Activated T-helper 1 cell treated with Interleukin-2 at 50 U/mL for 16 hours (primary cell): ENCODE measurements at places on chromosomes 1 and 21.

DNA sequence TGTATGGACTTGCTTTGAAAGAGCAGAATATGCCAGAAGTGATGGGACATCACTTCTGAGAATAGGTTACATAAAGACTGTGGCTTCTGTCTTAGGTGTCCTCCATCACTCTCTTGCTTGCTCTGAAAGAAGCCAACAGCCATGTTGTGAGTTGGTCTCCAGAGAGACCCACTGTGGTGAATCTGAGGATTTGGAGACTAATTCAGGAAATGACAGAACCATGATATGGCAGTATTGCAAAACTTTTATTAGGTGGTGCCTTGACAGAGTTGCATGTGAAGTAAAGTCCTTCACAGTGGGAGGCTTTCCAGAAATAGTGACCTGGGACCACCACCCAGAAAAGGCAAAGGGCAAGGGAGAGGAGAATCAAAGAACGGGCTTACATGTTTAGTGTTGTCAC, 628.6 kb downstream of the KCNT2 start:
- DNase-seq, result no peak

DNA sequence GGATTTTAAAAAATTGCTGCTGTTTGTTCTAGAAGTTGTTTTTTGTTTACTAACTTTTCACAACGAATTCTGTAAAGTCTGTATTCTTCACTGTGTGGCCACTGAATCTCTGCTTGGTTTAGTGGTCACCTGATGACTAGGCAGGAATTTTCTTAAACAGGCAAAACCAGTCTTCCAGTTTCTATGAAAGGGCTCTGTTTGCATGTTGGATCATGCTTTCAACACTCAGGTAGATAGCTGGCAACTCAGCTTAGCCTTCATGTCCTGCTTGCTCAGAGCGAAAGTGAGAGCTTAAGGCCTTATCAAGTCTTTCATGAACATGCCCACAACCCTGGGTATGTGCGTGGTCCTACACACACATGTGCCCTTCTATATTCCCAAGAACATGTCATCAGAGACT, 52.4 kb upstream of the CCDC190 start:
- DNase-seq, result no peak

DNA sequence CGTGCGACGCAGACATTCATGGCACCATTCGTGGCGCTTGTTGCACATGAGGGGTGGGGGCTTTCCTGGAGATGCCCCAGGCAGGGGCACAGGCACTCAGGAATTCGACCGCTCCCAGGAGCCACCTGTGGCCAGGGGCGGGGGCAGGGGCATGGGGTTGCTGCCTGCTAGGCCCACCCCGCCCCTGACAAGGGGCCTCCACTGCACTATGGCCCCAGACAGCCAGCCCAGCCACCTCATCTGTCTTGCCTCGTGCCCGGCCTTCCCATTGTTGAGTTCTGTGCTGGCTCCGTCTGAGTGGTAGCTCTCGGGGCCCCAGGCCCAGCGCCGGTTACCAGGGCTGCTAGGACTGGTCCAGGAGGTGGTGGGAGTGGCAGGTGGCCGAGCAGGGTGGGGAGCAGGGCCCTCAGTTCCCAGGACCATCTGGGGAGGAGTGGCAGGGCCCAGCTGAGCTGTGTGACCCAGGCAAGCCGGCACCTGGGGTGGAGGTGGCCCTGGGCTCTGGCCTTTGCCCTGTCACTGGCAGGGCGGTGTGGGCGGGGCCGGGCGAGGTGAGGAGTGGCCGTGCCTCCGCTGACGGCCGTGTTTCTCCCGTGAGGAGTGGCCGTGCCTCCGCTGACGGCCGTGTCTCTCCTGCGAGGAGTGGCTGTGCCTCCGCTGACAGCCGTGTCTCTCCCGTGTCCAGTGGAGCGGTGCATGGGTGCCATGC, 1.9 kb downstream of the PLCH2 start:
- DNase-seq, result no peak

- no peak for DNase-seq
Measured at GRCh38 chr1:12372761-12373160, 142.9 kb downstream of the VPS13D start.

DNA sequence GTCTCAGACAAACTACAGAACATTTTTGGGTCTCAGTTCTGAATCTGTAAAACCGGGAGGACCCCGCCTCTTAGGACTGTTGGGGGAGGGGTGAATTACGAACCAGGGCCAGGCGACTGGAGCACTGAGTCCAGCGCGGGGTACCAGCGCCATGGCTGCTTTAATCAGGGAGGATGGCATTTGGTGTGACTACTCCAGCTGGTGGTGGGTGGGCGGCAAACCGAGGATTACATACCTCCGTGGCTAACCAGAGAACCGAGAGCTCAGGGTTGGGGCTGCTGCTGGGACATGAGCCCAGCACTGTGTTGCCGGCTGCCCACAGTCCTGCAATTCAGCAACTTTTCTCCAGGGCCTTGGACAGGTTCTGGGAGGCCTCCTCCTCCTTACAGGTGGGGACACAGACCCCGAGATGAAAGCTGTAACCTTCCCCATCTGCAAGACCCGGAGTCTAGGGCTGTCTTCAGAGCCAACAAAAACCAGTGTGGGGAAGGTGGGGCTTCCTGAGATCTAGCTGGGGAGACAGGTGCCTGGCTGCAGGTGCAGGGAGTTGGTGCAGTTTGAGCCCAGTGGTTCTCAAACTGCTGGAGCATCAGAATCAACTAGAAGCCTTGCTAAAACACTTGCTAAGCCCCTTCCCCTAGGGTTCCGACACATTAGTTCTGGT, 273.5 kb downstream of the FOXD2 start:
- no peak for DNase-seq

- DNase-seq, result no peak
Measured at GRCh38 chr1:2445162-2445822, 30.8 kb upstream of the PLCH2 start.

GRCh38 chr1:7642781-7643529, 128.1 kb upstream of the VAMP3 start:
- no peak for DNase-seq

DNA sequence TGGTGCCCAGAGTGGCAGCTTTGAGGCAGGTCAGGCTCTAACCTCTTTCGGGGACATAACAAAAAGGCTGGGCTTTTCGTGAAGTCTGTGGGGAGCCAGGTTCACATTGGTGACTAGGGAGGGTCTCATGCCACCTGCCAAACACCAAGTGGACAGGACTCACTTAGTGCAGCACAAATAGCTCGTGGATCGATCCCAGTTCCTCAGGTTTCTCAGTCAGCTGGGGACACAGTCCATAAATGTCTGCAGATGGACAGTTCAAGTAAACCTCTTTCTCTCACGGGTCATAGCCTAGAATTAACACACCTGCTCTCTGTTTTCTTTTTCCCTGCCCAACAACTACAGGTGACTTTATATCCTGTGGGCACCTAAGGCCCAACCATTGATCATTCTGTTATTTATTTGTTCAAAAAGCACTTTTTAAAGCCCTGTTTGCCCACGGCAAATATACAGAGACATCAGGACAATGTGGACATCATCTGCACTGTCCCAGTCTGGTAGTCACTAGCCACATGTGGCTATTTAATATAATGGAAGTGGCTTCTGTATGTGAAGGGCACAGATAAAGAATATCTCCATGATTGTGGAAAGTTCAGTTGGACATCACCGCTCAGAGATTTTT, 53.5 kb downstream of the CAPN2 start:
- no peak for DNase-seq

DNA sequence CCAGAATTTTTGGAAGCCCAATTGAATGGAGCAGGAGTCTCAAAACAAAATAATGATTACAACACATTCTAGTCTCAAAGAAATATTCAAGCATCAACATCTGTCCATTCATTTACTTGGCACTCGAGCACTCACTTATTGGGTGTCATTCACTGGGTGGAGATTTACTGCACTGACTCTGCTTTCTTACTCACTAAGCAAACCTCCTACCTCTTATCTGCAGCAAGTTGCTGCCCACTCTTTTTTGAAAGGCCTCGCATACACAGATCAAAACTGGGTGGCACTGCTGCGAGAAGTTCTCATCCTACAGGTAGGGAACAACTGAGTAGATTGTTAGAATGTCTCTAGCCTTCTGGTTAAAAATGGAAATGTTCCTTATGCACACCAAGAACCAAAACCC, 18.0 kb downstream of the RHBDL2 start:
- DNase-seq, result no peak

- no peak for DNase-seq
Measured at GRCh38 chr1:179812501-179813292, 64.9 kb downstream of the TOR1AIP2 start.

DNA sequence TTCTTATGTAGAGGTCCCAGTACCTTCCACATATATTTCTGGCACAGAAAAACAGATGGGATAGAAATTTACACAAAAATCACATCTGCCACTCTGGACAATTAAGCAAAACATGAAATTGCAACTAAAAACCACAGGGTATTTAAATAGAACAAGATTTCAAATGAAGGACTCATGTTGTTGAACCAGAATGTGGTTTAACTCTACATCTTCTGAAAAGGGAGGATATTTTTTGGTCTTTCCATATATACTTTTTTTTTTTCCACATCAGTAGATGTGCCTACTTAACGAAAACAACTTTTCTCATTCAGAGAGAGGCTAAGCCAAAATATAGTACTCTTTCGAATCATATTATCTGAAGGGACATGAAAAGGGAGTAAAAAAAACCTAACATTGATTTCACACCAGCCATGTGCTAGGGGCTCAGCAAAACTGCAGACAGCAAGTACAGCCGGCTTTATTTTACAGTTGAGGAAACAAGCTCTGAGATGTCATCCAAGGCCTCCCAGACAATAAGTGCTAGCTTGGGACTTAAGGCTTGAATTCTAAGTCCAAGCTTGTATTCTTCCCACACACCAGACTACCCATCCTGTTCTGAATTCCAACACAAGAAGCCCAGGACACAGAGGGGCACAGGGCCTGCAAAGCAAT, 208.9 kb downstream of the PBX1 start:
- DNase-seq, result no peak

DNA sequence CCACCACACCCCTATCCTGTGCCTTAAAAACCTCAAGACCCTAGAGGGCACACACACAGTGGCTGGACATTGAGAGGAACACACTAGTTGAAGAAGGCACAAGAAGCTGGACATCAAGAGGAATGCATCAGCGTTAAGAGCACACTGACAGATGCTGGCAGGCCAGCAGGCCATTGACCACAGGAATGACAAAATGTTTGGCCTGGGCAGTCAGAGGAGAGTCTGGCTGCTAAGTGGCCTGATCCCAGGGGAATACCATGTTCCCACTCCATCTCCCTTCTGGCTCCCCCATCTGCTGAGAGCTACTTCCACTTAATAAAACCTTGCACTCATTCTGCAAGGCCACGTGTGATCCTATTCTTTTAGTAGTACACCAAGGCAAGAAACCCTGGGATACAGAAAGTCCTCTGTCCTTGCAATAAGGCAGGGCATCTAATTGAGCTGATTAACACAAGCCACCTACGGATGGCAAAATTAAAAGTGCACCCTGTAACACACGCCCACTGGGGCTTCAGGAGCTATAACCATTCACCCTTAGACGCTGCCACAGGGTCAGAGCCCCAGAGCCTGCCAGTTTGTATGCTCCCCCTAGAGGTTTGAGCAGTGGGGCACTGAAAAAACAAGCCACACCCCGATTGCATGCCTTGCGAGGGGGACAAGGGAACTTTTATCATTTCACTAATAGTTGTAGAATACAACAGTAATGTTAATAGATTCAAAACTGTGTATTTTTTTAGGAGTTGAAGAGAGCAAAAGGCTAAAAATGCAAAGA, 1216.1 kb upstream of the NCAM2 start:
- DNase-seq, result no peak

GRCh38 chr21:23455676-23456075, 2151.6 kb downstream of the MRPL39 start:
- DNase-seq, result no peak

DNA sequence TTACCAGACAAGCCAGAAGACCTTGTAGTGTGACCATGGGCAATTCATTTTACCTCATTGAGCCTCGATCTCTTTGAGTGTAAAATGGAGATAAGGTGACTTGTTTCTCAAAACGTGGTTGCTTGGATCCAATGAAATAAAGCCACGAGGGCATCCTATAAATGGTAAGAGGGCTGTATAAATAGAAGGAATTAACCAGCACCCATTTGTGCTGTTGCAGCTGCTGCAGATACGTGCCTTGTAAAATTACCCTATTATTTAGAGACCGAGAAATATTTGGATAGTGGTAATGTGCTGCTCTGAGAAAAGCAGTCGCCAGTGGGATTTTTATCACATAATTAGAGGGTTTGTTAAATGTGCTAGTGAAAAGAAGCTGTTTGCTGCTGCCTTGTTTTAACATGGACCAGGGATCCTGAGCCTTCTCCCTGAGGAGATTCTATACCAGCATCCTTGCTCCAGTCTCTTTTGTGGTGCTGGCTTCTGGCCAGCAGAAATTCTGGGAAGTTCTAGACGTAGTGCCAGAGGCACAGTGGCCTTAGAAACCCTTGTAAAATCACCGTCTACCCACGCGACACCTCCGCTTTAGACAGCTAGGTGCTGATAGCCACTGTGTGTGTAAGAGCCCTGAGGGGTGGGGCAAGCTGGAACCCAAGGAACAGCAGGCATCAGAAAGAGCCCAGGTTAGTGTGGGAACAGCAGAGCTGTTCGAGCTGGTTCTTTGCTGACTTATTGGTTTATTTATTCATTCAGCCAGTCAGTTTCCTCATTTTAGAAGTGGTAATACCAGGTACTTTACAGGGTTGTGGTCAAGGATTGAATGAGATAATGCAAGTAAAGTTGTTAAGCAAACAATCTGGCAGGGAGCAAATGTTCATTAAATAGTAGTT, 137.5 kb downstream of the NOS1AP start:
- no peak for DNase-seq

DNA sequence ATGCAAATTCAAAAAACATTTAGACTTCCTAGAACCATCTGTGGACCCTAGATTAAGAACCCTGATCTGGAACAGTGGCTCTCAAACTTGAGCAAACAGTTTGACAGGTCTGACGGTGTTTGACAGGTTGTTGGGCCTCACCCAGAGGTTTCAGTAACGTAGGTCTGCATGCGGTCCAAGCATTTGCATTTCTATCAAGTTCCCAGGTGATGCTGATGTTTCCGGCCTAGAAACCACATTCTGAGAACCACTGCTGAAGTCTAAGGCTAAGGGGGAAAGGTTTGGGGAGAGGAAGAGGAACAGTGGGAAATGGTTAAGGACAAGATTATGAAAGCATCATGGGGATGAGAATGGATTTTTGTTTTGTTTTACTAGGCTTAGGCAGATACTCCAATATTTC, 48.6 kb downstream of the MDM4 start:
- no peak for DNase-seq

DNA sequence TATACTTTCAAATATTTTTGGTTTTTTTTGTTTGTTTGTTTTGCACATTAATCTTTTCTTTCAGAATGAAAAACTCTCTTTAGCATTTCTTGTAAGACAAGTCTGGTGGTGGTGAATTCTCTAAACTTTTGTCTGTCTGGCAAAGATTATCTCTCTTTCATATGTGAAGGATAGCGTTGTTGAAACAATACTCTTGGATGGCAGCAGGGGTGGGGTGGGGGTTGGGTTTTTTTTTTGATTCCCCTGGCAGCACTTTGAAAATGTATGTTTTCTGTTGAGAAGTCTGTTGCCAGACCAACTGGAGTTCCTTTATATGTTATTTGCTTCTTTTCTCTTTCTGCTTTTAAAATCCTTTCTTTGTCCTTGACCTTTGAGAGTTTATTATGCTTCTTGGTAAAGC, 160.2 kb downstream of the VAV3 start:
- no peak for DNase-seq
